ENCODE measurements at places on chromosomes 3 and 15.

- DNase-seq, result no peak
These were observed 35.0 kb upstream of the TNFAIP8L3 start for GRCh38 chr15:51129535-51130188.

DNA sequence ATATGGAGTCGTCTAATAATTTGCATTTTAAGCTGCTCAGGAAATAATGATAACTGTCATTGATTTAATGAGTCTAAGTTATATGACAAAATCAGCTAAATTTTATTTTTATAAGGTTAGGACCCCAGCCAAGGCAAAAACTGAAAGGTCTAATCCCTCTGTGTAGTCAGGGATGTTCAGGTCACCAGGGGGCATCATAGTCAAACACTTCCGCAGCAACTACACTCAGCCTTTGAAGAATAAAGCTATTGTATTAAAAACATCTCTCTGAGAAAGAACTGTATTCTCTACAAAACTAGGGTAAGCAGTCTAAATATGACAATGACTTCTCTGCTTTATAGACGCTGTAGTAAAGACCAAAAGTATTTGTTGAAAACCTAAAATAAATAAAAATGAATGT is 15.0 kb downstream of the INTS14 start:
- DNase-seq, result no peak

DNA sequence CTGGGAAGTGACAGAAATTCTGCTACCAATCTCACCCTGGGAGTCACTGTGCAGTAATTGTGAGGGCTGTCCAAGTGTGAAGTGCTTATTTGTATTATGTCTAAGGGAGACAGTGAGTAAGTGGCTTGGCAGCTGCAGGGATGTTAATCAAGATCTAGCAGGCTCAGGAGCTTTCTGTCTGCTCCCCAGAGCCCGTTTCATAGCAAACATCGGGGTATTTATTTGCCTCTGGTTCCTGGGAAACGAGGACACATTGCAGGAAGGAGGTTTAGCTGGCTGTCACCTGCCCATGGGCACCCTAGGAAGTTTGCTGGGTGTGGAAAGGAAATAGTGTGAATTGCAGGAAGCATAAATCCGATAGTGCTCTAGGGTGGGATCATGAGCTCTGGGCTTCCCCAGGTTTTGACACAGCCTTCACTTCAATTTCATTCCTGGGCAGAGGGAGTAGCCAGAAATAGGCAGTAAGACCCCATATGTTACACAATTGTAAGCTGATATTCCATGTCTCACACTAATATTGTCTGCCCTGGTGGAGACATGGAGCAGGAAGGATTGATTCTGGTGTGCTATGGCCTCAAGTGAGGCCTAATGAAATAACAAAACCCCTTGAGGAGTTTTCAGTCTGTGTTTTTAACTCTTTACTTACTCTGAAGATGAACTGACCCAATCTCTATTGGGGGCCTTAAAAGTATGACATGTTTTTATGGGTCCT is 74.1 kb upstream of the MITF start:
- DNase-seq, result no peak

DNA sequence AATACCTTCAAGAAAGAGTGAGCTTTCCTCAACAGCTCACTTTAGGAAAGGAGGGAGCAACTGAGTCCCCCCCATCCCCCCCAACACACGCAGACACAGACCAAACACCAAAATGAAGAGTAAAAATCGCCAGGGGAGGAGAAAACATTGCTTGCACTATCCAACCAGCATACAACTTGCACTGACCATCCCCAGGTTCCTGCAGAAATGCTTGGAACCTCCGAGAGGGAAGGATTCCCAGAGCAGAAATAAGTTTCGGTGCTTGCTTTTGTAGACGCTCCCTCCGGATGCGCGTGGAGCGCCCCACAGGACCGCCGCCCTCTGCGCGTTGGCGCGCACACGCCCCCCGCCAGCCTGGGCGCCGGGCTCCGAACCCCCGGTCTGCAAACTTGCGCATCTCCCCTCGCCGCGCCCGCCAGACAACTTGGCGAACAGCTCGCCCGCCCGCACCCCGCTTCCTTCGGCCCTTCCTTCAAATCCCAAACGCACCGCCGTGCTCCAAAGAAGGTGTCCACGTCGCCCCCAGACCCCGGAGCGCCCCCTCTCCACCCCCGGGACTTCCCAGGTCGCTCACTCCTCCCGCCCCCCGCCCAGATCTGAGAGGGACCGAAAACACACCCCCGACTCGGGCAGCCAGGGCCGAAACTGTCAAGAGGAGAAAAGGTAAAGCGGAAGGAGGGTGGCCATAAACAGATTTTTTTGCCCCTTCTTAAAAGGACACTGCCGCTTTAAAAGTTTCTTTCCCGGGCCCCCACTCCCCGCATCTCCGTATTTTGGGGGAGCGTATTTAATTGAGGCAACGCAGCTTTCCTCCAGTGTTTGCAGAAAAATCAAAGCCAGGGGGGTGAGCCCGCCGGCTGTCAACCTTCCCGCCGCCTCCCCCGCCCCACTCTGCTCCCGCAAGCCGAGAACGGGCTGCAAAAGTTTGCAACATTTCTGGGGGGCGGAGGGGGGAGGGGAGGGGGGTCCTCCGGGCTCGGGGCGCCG is 859 bp downstream of the RORA start:
- peak; percentile 14 for DNase-seq

- no peak for DNase-seq
These were observed 30.7 kb upstream of the KY start for GRCh38 chr3:134681522-134681900.

DNA sequence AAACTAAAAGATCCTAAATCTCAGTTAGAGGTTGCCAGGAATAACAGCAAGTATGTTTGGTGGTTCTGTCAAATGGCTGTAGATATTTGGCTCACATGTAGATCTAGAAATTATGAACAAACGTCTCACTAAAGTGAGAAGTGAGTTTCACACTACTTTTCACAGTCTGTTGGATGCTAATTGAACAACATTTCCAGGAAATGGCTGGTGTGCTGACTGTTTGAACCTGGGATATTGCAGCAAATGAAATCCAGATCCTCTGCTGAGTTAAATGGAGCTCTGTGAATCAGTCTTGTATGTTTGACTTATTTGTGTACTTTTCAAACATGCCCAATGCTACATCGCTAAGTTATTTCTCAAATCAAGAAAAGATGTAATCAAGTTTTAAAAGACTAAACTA is 21.3 kb upstream of the RSL24D1 start:
- no peak for DNase-seq

DNA sequence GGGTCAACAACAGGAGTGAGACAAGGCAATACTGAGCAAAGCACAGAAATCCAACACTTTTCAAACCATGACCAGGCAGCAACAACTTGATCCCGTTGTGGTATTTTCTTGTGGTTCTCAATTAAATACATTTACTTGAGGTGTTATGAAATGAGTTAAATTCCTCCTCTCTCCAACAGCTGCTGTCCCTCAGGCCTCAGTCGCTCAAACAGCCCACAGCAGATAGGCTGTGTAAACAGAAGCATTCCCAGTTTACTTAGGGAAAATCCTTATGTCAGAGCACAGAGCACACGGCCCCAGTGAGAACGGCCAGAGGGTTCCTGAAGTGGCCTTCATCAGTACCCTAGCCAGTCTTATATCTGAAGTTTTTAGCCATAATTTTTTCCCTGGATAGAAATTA is 359.9 kb downstream of the AGBL1 start:
- no peak for DNase-seq

GRCh38 chr3:37338500-37338899 is 164.1 kb upstream of the LRRFIP2 start:
- DNase-seq, result no peak

GRCh38 chr3:189967254-189967865 is 153.3 kb downstream of the P3H2 start:
- DNase-seq, result peak; percentile 82

All from MM.1S (cell line).